Spinal cord (tissue), 10 donors: ENCODE measurements at places on chromosomes 2 and 18. TPM values are rescaled to one million over a fixed set of nuclear protein-coding genes. Genes with fewer than 3 reads are reported as not detected.

Gene NAT8
- total RNA-seq = not detected

Gene YPEL5
- total RNA-seq = 86.1 TPM

Gene C2orf78
- total RNA-seq = not detected

Gene EVX2
- 0.17 TPM for total RNA-seq

Gene MALL
- total RNA-seq = 8.8 TPM

Gene ATP6V1C2
- total RNA-seq = 0.77 TPM

DNA sequence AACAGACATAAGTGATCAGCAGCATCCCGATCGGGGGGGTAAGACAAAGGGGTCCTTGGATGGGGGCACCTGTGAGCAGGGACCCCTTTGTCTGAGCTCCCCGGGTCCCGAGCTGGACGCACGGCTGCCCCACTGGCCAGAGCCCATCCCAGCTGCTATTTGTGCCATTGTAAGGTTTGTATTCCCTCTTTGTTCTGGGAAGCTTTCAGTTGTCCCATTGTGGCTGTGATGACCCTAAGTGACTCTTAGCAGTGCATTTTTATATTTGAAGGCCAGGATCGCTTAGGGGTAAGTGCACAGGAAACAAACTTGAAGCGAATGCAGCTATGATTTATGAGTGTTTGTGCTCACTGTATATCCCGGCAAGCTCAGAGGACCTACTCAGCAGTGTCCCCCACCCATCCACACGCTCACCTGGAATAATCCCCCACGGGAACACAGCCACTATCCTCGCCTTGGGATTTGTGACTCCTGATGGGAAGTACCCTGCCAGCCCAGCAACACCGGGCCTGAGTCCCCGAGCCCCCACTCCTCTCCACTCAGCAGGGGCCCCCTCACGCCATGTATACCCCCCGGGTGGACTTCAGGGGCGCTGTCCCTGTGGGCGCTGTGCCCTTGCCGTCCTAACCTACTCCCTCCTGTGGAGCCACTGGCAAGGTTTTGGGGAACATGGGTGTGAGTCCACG, 80.1 kb downstream of the MBP start:
- no peak overlapping the region for H3K27ac ChIP-seq
- no peak overlapping the region for H3K4me3 ChIP-seq
- DNase-seq = no peak
- H3K36me3 ChIP-seq = peaks cover 3% of the 10 kb centered on the region
- peaks cover 2% of the 10 kb centered on the region for H3K27me3 ChIP-seq

GRCh38 chr2:239173301-239173700, 227.5 kb downstream of the HDAC4 start:
- H3K27me3 ChIP-seq = no peaks in the 10 kb centered on the region
- H3K4me1 ChIP-seq = peaks cover 9% of the 10 kb centered on the region
- peaks cover 45% of the 10 kb centered on the region for H3K36me3 ChIP-seq

DNA sequence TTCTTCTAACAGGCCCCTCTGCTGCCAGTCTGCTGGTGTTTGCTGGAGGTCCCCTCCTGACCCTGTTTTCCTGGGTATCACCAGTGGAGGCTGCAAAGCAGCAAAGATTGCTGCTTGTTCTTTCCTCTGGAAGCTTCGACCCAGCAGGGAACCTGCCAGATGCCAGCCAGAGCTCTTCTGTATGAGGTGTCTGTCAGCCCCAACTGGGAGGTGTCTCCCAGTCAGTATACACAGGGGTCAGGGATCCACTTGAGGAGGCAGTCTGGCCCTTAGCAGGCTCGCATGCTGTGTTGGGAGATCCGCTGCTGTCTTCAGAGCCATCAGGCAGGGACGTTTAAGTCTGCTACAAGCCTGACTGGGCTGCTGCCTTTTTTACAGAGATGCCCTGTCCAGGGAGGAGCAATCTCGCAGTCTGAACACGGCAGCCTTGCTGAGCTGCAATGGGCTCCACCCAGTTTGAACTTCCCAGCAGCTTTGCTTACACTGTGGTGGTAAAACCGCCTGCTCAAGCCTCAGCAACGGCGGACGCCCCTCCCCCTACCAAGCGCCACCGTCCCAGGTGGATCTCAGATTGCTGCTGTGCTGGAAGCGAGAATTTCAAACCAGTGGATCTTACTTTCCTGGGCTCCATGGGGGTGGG, 29.9 kb downstream of the CHCHD5 start:
- no peaks in the 10 kb centered on the region for H3K4me1 ChIP-seq
- no peak overlapping the region for H3K4me3 ChIP-seq
- H3K27me3 ChIP-seq = no peaks in the 10 kb centered on the region

GRCh38 chr2:118718921-118719320, 128.5 kb downstream of the EN1 start:
- H3K36me3 ChIP-seq = no peaks in the 10 kb centered on the region
- H3K4me1 ChIP-seq = peaks cover 5% of the 10 kb centered on the region
- H3K27ac ChIP-seq = no peak overlapping the region
- no peak for DNase-seq
- no peaks in the 10 kb centered on the region for H3K27me3 ChIP-seq

DNA sequence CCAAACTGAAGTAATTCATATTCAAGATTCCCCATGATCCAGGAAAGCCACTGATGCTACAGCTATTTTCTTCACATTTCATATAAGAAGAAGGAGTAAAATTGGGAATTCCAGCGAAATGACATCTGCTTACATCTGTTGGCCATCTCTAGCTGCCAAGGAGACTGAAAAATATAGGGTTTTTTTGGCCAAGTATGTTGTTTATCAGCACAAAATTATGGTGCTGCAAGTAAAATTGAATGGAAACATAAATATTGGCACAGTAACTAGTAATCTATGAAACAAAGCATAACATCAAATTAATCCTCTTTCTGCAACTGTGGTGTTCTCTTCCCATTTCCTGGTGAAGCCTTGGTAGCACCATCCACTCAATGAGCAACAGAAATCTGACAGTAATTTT, 649.5 kb upstream of the ZNF804A start:
- H3K4me3 ChIP-seq = no peak overlapping the region
- no peaks in the 10 kb centered on the region for H3K4me1 ChIP-seq
- no peak overlapping the region for H3K27ac ChIP-seq
- H3K36me3 ChIP-seq = no peaks in the 10 kb centered on the region
- no peak for DNase-seq
